Activated CD4-positive, alpha-beta T cell treated with anti-CD3 and anti-CD28 coated beads for 4 hours (primary cell): ENCODE measurements at places on chromosomes 7 and 10.

DNA sequence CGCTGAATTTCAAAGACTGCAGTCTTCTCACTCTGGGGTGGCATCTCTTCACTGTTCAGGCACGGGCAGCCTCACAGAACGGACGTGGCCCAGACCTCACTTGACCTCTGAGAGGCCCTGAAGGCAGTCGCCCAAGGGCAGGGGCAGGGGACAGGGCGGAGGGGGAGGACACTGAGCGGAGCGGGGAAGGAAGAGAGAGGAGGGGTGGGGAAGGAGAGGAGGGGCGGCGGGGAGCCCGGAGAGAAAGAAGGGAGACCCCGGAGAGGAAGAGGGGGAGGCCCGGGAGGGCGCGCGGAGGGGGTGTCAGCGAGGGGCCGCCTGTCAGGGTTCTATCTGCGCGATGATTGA, 58.7 kb upstream of the COMTD1 start:
- no peak for DNase-seq

DNA sequence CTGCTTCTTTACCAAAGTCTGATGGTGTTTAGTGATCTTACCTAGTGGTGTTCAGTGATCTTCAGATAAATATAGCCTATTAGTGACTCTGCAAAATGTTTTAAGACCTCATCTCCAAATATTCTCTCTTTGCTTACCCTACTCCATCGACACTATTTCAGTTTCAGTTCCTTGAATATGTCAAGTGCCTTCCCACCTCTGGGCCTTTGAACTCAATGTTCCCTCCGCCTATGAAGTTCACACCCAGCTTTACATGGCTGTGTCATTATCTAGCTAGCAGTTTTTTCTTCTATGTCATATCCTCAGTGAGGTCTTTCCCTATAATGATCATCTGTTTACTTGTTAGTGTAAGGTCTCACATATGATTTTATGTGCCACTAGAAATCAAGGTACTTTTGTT, 322.6 kb downstream of the DGKB start:
- no peak for DNase-seq

DNA sequence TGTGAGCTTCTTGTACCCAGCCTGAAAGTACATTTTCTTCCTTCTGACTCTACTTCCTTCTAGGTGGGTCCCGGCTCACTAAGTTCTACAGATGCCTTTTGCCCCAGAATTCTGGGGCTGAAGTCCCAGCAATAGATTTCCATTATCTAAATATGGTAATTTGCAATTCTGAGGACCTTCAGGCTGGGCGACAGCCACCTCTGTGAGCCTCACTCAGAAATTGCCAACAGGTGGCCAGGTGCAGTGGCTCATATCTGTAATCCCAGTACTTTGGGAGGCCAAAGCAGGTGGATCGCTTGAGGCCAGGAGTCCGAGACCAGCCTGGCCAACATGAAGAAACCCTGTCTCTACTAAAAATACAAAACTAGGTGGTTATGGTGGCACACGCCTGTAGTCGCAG, 23.7 kb downstream of the CREM start:
- DNase-seq, result no peak

- DNase-seq, result no peak
Observed at GRCh38 chr7:98423043-98423442, 22.2 kb upstream of the BAIAP2L1 start.

GRCh38 chr7:40621592-40621998, 486.8 kb downstream of the SUGCT start:
- DNase-seq, result no peak

DNA sequence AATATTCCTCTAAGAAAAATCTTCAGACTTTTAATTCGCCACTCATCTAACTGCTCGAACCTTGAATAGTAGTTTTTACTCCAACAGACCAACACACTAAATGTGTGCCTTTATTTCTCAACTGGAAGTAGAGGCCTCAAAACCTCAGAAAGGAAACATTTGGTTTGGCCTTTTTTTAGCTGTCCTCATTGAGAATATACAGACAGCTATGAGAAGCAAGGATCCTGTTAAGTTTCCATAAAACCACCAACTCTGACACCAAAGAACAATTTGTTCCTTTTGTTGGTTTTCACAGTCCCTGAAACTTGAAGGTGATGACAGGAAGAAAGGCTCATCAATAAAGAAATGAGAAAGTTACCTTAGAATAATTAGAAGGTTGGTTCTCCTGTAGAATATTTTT, 199.2 kb upstream of the MEOX2 start:
- no peak for DNase-seq

DNA sequence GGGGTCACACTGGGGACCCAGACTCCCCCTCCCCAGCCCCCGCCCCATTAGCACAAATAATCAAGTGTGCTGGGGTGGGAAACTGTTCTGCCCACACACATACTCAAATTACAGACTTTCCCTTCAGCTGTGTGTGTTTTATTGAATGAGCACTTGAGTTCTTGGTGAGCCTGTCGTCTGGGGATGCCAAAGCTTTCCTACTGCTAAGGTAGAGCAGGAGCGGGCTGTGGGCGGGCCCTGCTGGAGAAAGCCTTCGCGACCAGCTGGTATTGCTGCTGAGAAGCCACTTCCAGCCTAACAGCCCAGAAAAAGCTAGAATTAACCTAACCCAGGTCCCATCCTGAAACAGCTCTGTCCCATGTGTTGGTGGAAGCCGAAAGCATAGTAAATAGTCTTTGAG, 87.0 kb upstream of the KMT2E start:
- no peak for DNase-seq

DNA sequence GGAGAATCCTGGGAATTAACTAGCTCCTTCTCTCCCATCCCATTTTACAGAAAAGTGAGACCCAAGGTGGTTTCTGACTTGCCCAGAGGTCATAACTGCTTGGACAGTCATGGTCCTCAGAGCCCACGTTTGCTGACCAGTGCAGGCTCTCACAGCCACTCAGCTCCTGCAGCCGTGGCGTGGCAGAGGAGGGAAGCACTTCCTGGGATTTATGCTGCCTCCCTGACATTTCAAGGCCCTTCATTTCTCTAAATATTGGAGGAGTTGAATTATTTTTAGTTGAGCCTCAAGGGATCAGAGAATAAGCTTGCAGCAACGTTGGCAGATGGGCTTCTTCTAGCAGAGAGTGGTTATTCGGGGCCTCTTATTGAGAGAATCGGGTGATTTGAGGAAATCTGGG, 77.1 kb downstream of the LHPP start:
- no peak for DNase-seq

DNA sequence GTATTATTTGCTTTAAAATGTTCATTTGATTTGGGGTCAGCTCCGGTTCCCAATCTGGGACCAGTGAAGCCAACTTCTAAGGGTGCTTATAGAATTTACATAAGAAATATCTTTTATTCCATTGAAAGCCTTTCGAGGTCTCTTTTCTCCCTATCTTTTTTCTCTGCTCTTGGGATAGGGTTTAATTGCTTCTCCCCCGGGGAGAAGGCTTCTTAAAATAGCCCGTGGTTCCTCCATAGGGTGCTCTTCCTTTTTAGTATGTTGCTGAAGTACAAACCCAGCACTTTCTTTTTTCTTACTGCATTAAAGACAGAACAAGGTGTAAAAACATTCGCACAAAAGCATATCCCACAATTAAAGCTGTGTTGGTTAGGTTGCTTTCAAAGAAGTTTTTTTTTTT, 107.5 kb downstream of the POU6F2 start:
- no peak for DNase-seq

DNA sequence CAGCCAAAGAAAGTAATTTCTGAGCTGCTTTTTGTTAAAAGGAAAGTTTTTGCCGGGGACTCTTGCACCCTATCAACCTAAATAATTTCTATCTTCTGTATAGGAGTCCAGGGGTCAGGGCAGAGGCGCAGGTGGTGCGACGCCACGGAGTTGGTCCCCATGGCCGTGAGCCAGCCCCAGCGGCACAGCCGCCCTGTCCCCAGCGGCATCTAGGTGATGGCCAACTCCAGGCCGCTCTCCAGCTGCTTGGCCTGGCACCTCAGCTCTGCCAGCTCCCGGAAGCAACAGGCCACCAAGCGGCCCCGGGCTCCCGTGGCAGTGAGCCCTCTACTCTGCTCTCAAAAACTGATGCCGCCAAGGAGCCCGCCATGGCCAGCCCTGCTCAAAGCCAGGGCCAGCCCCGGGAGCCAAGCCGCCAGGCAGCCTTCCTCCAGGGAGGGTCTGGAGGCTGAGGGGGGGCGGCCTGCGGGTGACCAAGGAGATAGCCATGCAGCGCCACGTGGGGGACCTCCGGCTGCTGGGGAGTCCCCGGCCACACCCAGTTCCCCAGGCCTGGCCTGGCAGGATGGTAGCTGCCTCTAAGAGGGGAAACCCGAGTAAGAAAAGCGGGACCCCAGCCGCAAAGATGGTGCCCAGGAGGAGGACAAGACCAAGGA, 22.8 kb upstream of the LANCL2 start:
- no peak for DNase-seq

DNA sequence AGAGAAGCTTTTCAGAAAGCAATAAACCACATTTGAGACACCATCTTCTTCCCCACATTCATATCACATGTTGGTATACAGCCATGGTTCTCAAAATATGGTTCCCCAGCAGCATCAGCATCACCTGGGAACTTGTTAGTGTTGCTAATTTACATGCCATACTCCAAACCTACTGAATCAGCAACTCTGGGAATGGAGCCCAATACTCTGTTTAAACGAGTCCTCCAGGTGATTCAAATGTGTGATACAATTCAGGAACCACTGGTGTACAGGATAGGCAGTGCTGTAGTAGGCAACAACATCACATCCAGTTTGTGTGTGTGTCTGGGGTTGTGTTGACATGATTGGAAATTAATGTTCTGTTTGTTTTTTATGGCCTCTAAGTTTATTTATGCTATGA, 47.7 kb downstream of the ZNF277 start:
- DNase-seq, result no peak

DNA sequence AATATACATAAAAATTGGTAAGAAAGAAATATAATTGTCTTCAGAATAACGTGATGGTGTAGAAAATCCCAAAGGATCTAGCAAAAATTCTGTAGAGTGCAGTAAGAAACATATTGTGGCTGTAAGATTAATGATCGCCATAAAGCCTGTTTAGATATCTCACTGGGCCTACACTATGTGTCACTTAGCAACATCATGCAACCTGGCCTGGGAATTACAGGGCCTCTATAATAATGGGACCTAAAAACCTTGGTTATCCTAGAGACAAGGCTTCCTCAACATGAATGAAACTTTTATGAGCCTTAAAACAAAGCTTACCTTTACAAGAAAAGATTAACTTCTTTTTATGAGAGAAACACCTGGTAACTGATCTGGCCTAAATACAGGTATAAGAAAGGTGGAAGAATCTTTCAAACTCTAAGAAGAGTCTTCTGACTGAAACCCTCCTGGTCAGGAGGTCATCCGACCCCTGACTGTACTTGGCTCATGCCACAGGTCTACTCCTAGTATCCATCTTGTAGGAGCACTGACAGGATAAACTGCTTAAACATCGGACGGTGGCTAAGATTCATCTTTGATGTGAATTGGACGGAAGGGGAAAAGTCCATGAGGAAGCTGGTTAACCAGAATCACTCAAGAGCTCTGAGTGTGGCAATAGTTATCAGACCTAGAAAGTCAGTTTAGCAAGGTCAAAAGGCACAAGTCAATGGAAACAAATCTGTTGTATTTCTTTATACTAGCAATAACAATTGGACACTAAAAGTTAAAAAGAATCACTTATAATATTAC, 1155.1 kb upstream of the SORCS1 start:
- no peak for DNase-seq
